ENCODE measurements at places on chromosomes 6 and 20.

DNA sequence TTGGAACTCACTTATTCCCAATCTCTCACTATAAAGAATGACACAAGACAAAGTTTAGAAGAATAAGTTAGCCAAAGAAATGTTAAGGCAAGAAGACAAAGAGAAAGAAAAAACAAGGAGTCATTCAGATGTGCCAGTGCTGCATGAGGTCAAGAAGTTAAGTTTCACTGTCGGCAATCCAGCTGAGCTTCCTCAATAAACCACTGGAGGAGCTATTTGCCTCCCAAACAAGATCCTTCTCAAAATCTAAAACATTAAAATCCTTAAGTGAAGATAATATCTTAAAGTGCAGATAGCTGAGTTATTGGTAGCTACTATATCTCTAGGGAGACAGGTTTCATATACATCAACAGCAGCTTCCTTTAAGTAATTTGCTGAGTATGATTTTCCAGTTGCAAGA is 512.3 kb downstream of the HDGFL1 start:
- DNase-seq, result no peak

DNA sequence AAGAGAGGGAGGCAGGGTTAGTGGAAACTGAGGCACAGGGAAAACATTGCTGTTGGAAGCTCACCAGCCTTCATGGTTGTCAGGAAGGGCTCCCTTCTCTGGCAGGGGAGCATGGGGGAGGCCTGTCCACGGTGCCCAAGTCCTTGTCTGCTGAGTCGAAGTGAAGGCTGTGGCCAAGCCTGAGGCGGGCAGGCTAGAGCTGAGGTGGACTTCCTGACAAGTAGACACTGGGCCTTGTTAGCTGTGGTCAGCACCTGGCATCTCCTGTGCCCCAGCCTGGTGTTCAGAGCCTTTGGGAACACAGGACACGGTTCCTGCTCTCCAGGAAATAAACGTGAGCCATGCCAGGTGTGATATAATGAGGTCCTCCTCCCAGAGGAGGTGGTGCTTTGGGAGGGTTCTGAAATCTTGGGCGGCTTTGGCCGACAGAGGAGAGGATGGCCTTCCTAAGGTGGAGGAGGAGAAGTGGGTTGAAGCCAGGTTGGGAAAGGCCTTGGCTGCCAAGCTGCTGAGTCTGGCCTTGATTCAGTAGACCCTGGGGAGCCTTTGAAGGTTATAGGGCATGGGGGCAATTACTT is 138.4 kb upstream of the RNF24 start:
- DNase-seq, result no peak

GRCh38 chr6:170050591-170051041 is 240.3 kb downstream of the DLL1 start:
- no peak for DNase-seq

DNA sequence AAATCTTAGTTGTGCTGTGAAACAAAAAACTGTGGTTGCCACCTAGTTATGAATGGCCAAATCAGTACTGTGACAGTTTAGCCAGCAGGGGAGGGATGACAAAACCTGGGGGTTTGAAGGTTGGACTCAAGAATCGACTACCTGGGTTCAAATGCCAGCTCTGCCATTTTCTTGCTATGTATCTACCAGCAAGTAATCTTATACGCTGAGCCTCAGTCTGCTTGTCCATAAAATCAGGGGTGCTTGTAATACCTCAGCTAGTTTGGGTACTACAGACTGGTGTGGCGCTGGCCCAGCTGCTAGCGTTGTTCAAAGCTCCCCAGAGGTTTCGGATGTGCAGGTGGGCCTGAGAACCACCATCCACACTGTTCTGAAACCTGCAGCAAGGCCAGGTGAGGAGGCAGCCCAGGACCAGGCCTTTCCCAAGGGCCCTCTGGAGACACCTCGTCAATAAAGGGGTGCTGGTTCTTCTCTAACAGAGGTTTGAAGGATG is 40.4 kb downstream of the TRAM2 start:
- DNase-seq, result no peak

DNA sequence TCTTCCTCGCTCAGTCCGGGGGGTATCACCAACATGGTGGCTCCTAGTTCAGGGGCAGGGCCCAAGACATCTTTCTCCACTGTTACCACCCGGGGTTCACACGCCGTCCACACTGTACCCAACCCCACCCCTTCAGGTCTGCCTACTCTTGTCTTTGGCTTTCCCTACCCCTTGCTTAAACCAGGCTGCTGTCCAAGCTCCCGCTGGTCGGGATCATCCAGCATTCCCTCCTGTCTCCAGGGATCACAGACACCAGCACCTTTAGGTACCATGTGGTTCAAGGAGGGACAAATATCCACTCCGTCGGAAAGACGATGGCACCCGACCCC is 395 bp downstream of the NELFE start:
- DNase-seq, result no peak

- DNase-seq, result no peak
These were observed 22.9 kb downstream of the HLA-DRA start for GRCh38 chr6:32462609-32463008.

DNA sequence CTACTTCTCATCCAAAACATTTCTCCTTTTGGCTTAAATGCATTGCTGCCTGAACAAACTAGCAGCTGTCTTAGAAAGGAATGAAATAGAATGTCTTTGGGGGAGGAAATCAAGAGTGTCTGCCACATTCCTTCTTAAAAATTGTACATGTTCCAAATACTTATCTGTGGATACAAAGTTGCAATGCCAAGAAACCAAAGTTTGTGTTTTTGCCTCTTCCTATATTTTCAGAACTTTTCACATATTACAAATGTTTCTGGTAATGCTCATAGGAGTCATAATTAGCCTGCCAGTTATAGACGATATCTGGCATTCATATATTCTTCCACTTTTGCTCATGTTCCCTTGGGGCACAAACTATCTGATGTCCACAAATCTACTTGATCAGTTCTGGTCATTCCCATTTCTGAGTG is 165.5 kb upstream of the BMP5 start:
- no peak for DNase-seq

GRCh38 chr6:20744911-20745557 is 210.8 kb downstream of the CDKAL1 start:
- no peak for DNase-seq

DNA sequence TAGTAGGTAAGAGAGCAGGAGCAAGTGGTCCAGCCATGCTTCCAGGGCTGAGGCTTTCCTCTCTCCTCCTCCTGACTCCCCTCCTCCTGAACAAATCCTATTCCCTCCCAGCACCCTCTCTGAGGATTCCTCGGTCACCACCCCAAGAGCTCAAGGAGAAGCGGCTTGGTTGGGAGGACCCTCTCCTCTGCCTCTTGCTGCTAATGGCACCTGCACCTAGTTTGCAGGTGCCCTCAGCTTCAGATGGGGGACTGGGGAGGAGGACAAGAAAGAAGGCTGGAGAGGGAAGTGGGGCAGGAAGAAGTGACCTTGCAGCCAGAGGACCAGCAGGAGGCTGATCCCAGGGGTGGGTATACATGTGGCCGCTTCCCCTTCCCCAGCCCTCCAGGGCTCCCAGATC is 17.5 kb downstream of the NCR2 start:
- no peak for DNase-seq

- DNase-seq, result no peak
These were observed 52.9 kb upstream of the CTNNBL1 start for GRCh38 chr20:37640600-37641561.

- no peak for DNase-seq
These were observed 366.1 kb downstream of the MAFB start for GRCh38 chr20:40322941-40323340.

DNA sequence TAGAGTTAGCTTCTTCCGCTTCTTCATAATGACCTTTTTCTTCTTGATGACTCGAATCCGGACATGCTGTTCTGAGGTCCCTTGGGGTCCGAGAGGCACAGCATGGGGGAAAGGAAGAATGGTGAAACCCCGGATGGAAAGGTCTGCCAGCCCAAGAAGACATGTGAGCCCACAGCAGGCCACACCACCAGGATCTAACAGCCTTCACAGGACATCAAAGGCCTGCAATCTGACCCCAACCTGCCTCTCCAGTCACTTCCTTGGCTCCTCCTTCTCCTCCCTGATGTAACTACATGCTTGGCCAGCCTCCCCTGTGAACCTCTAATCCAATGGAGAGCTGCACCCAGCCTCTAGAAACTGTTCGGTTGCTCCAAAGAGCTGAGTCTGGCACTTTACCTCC is 1.6 kb downstream of the CPXM1 start:
- DNase-seq, result no peak

DNA sequence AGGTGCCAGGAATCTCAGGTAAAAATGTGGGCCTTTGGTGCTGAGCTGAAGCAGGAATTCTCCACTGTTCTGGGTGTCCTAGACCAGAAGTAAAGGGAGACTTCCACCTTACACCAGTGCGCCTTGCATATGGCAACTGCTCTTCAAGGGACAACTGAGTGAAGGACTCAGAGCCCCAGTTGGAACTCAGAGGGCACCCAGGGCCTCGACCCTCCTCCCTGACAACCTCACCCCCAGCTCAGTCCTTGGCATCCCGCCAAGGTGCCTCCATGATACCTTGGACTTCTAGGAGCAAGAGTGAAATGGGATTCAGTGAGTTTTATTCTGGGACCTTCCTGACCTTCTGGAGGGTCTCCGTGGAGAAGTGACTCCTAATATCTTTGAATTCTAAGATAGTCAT is 153.7 kb upstream of the PROKR2 start:
- no peak for DNase-seq

GRCh38 chr6:40588070-40588384 is 863 bp upstream of the LRFN2 start:
- DNase-seq, result no peak

- DNase-seq, result no peak
These were observed 23.5 kb downstream of the ZFP64 start for GRCh38 chr20:52168116-52168515.

- DNase-seq, result no peak
These were observed 13.2 kb downstream of the DIDO1 start for GRCh38 chr20:62913043-62913630.

DNA sequence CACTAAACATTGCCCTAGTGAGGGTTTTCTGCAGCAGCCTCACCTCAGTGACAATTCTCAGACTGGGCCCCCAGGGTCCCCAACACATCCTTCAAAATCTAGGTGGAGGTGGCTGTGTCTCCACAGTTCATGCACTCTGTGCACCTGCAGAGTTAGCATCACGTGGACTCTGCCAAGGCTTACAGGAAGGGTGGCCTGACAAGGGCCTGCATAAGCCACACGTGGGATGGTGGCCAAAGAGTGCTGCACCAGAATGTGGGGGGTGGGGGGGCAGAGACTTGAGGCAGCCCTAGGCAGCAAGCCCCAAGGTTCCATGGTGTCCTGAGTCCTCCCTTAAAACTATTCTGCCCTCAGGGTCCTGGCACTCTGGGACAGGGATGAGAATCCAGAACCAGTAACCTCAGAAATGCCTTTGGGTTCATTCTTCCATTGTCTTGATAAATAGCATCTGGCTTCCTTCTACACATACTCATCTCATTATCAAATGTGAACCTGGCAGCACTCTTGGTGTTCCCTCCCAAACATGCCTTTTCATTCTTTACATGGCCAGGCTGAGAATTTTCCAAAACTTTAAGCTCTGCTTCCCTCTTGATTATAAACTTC is 1.6 kb upstream of the SERPINB1 start:
- no peak for DNase-seq

DNA sequence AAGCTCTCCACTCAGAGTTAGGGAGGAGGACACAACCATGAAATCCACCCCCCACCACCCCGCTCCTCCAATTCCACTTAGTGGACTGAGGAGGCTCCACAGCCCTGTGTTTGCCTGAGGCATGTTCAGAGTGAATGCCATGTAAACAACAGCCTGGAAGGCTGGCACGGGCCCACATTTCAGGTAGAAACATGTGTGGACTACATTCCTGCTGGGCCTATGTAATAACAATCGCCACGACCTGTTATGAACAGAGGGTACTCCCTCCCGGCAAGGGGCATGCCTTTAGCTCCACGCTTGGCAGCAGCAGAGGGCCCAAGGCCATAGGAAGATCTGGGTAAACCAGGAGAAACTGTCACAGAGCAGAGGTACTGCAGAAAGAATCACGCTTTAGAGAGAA is 65.5 kb downstream of the ISM1 start:
- DNase-seq, result no peak

DNA sequence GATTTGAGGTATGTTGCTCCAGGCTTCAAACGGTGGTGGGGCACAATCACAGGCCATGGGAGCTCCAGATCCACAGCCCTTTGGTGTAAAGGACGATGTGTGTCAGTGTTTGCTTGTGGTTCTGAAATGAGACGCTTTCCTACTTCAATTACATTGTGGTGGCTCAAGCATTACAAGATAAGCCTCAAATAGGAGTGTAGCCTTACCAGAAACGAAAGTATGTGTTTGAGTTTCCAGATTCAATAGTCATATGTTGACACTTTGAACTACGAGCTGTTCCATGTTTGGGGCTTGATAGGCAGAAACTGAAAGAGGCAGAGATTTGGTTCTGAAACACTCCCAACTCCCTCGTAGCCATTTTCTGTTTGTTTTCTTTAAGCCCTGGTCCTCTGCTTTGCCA is 187.1 kb downstream of the MYLK4 start:
- peak; percentile 47 for DNase-seq

DNA sequence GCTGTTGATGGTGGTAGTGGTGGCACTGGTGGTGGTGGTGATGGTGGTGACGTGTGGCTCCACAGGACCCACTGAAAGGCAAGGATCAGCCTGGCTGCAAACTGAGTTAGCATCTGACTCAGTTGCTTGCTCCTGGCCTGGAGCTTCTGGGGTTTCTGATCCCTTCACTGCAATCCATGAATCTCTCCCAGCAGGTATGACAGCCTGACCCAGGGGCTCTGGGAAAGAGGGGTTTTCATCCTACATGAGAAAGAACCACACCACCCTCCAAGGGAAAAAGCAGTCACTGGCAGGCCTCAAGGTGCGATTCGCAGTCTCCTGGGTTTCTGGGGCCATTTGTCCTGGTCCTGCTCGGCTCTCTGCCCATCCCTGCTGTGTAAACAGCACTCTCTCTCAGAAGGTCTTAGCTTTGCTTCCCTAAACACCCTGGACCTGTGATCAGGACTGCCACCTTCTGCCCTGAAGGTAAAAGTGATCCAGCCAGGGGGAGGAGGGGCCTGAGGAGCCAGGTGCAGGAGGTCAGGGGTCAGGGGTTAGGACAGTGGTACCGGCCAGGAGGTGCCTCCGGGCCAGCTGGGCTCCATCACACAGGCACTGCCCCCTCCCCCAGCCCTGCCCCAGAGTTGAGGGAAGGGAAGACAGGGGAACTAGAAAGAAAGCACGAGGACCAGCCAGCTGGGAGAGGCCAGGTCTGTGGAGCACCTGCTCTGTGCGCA is 152.0 kb downstream of the BMP7 start:
- DNase-seq, result no peak

DNA sequence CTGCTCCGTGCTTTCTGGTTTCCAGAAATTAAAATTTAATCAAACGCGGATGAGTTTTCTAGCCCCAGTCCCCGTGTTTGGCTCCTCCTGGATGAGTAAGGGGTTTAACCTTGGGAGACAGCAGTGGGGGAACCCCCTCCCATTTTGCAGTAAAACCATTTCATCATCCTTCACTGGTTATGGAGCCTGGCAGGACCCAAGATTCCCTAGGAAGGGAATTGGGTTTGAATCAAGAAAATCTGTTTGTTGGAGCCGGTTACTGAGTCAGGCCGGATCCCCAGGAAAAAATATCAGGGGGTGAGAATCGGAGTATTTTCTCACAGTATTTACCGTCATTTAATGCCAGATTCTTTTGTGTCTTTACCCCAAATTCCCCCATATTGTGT is 754 bp downstream of the YWHAB start:
- DNase-seq, result no peak

- DNase-seq, result no peak
These were observed 124.7 kb downstream of the PREX1 start for GRCh38 chr20:48703107-48703506.

- no peak for DNase-seq
These were observed 47.9 kb downstream of the PRKN start for GRCh38 chr6:162679681-162680080.

- no peak for DNase-seq
These were observed 20.1 kb downstream of the SRC start for GRCh38 chr20:37365760-37366638.

- DNase-seq, result no peak
These were observed 37.0 kb upstream of the HLA-A start for GRCh38 chr6:29905286-29905685.

Measured in GM12891 (cell line).